ENCODE measurements at places on chromosomes 3 and 15.
A peak's percentile ranks its signal among the peaks of the same experiment; 100 is the strongest.

GRCh38 chr3:26091626-26092025 is 301.7 kb downstream of the OXSM start:
- DNase-seq, result no peak

DNA sequence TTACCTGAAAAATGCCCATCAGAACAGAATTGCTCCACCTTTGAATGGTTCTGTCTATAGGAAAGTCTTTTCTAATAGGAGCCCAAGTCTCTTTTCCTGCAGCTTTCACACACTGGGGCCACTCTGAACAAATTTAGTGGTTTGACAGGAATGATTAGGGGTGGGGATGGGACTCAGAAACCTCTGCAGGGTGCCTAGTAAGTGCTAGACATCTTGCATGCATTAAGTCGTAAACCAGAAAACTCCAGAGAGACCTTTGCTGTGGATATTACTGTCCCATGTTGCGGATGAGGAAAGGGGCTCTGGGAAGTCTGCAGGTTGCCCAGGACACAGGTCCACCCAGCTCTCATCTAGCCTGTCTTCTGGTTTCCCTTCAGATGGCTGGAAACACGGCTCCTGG is 189.7 kb downstream of the OPA1 start:
- DNase-seq, result no peak

GRCh38 chr3:145882436-145882835 is 278.5 kb downstream of the PLOD2 start:
- DNase-seq, result no peak

DNA sequence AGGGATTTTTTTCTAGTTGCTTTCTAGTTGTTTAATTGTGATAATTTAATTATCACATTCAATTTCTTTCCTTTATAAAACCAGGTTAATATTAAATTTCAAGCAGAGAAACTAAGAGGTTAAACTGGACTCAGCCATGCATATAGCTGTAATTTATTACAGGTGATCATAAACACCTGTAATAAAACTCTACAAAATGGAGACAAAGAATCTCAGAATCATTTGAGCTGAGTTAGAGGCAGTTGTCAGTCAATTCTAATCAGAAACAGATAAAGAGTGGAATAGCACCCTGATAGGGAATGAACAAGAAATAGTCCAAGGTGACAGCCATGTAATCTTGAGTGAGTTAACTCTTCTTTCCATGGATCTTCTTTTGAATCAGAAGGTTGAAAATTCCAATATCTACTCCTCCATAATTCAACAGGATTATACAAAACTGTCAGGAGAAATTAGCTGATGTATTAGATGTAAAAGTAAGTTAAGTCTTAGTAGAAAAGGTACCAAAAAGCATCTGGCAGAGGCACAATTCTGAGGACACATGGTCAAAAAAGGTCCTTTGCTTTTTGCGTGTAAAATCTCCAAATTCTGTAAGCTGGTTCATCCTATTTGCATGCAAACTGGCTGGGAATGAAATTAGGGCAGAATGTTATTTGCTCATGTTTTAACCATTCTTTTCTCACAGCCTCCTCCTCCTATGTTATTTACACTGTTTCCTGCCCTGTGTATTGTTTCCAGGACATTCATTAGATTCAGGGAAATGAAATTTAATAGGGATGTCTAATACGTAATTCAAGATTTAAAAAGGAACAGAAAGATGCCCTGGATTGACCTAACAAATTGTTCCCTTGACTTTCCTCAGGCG is 39.4 kb upstream of the B3GNT5 start:
- no peak for DNase-seq

- DNase-seq, result no peak
These were observed 14.6 kb upstream of the ARPP21 start for GRCh38 chr3:35624698-35625097.

- peak; percentile 36 for DNase-seq
These were observed 208.1 kb downstream of the SV2B start for GRCh38 chr15:91308199-91308598.
